Type B pancreatic cell (in vitro differentiated cells): ENCODE measurements at places on chromosomes 1 and 21. TPM values are rescaled to one million over a fixed set of nuclear protein-coding genes. Genes with fewer than 3 reads are reported as not detected.

GRCh38 chr1:115753830-115754229 lies 14.7 kb downstream of the CASQ2 start:
- no peak overlapping the region for H3K4me3 ChIP-seq
- H3K36me3 ChIP-seq = no peaks in the 10 kb centered on the region
- no peak overlapping the region for H3K27ac ChIP-seq
- H3K4me1 ChIP-seq = peaks cover 15% of the 10 kb centered on the region
- DNase-seq = no peak
- H3K27me3 ChIP-seq = peaks cover 3% of the 10 kb centered on the region

- H3K27ac ChIP-seq = no peak overlapping the region
- peaks cover 18% of the 10 kb centered on the region for H3K36me3 ChIP-seq
- DNase-seq = no peak
- H3K27me3 ChIP-seq = no peaks in the 10 kb centered on the region
Observed at GRCh38 chr21:44057960-44058651, 46.0 kb downstream of the TRAPPC10 start.

The GBP5 gene
- total RNA-seq = 0.45 and 0.56 TPM in 2 replicates

- no peaks in the 10 kb centered on the region for H3K27me3 ChIP-seq
- peaks cover 10% of the 10 kb centered on the region for H3K4me1 ChIP-seq
- no peak overlapping the region for H3K4me3 ChIP-seq
Observed at GRCh38 chr21:38289705-38290485, 33.1 kb downstream of the KCNJ15 start.

The THEM5 gene
- not detected in 2 replicates for total RNA-seq

DNA sequence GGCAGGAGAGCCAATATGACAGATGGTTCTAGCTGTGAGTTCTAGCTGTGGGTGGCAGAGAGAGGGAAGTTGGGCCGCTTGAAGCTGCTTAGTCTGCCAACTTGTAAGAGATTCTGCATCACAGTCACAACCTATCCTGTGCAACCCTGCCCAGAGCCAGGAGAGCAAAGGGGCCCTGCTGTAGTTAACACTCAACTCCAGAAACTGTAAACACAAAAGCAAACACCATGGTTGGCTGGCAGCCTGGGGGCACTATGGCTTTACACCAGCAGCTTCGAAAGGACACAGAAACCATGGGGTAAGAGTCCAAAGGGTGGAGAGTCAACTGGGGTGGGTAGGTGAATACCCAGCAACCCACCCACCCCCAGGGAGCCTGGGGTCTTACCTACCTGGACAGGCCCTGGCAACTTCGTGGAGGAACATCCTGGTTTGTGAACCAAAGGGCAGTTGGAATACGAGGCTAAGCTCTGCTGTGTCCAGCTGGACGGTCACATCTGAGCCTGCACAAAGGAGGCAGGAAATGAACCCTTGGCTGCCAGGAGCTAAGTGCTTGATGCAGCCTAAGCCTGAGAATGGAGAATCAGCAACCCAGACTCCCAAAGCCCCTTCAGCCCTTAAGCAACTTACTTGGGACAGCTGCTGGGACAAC lies 6.4 kb downstream of the INPP5B start:
- peaks cover 9% of the 10 kb centered on the region for H3K36me3 ChIP-seq
- no peaks in the 10 kb centered on the region for H3K4me1 ChIP-seq
- H3K27me3 ChIP-seq = no peaks in the 10 kb centered on the region

The PAPPA2 gene
- 0.87 and 2.5 TPM in 2 replicates for total RNA-seq

GRCh38 chr21:41269535-41269934 lies 47.1 kb upstream of the FAM3B start:
- no peak overlapping the region for H3K27ac ChIP-seq
- no peaks in the 10 kb centered on the region for H3K4me1 ChIP-seq
- no peak overlapping the region for H3K4me3 ChIP-seq
- peaks cover 12% of the 10 kb centered on the region for H3K36me3 ChIP-seq
- H3K27me3 ChIP-seq = no peaks in the 10 kb centered on the region
